ENCODE measurements at places on chromosomes 2 and 18.
A peak's percentile ranks its signal among the peaks of the same experiment; 100 is the strongest.

- DNase-seq = no peak
Measured at GRCh38 chr2:186347472-186347871, 138.6 kb upstream of the ZC3H15 start.

- no peak for DNase-seq
Measured at GRCh38 chr2:17805166-17805565, 11.1 kb upstream of the MSGN1 start.

DNA sequence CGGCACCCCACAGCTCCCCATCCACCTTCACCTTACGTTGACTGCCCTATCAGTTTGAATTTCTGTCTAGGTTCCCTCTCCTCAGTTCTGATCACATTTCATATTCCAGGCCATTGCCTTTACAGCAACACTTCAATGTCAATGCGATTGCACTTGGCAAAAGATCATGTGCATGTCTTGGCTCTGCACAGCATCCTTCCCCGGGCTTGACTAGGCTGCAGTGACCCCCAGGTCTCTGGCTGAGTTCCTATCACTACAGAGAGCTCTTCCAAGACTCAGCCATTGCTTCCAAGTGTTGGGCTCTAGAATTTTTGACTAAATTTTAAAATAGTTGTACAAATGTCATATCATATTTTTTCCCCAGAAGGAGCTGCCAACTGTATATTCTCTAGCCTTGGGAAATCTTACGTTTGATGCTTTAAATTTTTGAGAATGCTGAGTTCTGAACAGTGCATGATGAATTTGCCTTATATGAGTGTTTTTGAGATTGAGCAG is 103.8 kb upstream of the NEDD4L start:
- no peak for DNase-seq

- no peak for DNase-seq
Measured at GRCh38 chr2:40564184-40564583, 112.3 kb upstream of the SLC8A1 start.

GRCh38 chr2:96097951-96098823 is 18.2 kb downstream of the ADRA2B start:
- no peak for DNase-seq

- DNase-seq = no peak
Measured at GRCh38 chr18:70499218-70499691, 210.4 kb downstream of the SOCS6 start.

DNA sequence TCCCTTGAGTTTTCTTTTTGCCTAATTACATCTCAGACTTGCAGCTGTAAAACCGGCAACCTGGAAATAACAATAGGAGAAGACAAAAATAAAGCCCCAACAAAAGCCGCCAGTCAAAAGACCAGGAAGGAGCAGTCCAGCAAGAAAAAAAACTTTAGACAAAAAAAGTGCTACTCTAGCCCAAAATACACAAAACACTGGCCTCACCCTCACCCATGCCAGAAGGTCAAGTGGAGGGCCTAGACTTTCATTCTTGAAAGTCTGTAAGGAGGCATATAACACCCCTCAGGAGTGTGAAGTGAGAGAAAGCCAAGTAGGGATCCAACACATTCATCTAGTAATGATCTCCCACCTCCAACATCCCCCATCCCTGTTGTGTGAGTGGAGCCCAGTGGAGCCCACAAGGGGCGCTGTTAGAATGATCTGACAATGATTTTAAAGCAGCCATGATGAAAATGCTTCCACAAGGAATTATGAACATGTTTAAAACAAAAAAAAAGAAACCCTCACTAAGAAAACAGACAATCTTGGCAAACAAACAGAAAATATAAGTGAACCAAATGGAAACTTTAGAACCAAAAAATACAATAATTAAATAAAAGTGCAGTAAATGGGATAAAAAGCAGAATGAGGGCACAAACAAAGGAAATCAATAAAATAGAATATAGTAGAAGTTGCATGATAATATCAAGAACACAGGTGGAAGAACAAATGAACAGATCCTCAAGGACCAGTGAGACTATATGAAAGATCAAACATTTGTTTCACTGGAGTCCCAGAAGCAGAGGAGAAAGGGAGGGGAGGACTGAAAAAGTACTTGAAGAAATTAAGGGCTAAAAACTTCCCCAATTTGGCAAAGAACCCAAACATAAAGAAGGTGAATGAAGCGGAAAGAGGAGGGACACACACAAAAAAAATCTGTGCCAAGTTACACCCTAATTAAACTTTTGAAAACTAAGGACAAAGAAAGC is 23.9 kb downstream of the SESTD1 start:
- no peak for DNase-seq

GRCh38 chr2:25825238-25825637 is 53.0 kb downstream of the ASXL2 start:
- DNase-seq = no peak

- DNase-seq = no peak
Measured at GRCh38 chr2:148876595-148877402, 1.8 kb downstream of the KIF5C start.

- no peak for DNase-seq
Measured at GRCh38 chr2:215594766-215595165, 158.9 kb upstream of the FN1 start.

DNA sequence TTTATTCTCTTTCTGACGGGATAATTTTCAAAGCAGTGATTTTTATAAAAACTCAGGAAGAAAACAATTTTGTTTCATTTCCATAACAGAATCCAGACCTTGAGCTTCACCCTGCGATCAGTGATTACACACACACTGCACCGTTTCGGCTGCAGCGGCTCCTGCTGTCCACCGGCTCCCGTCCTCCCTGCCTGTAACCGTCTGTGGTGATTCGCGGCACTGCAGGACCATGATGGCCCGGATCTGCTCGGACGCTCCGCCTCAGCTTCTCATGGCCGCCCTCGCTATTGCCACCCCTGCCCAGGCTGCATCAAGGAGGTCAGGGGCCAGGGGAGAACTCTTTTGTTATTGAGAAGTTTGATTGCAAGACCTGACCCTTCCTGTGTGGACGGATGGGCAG is 246.1 kb downstream of the TWIST2 start:
- DNase-seq = peak; percentile 43

- DNase-seq = no peak
Measured at GRCh38 chr2:236754271-236754944, 184.8 kb downstream of the ACKR3 start.

DNA sequence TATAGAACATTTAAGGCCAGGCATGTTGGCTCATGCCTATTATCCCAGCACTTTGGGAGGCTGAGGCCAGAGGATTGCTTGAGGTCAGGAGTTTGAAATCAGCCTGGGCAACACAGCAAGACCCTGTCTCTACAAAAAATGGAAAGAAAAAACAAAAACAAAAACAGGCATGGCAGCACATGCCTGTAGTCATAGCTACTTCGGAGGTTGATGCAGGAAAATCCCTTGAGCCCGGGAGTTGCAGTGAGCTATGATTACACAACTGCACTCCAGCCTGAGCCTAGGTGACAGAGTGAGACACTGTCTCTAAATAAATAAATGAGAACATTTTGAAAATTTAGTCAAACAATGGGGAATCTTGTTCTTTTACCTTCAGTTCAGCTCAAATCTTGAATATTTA is 12.1 kb upstream of the YES1 start:
- DNase-seq = no peak

GRCh38 chr18:50189160-50189559 is 5.8 kb downstream of the MYO5B start:
- no peak for DNase-seq

GRCh38 chr2:117917223-117917917 is 96.5 kb downstream of the CCDC93 start:
- no peak for DNase-seq

DNA sequence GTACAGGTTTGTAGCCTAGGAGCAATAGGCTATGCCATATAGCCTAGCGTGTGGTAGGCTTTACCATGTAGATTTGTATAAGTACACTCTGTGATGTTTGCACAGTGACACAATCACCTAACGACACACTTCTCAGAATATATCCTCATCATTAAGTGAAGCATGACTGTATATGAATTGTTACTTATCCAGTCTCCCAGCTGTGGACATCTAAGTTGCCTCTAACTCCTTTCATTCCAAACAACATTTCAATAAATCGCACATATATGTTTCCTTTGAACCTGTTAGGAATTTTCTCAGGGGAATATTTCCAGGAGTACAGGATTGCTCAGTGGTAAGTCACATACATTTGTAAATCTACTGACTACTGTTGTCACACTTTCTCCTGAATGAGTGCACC is 90.0 kb downstream of the ARHGAP15 start:
- DNase-seq = no peak

- DNase-seq = no peak
Measured at GRCh38 chr2:15814403-15814802, 125.9 kb upstream of the MYCN start.

GRCh38 chr2:160347269-160347863 is 146.2 kb downstream of the RBMS1 start:
- DNase-seq = peak; percentile 52

GRCh38 chr18:53861185-53861584 is 363.3 kb downstream of the MBD2 start:
- DNase-seq = no peak

DNA sequence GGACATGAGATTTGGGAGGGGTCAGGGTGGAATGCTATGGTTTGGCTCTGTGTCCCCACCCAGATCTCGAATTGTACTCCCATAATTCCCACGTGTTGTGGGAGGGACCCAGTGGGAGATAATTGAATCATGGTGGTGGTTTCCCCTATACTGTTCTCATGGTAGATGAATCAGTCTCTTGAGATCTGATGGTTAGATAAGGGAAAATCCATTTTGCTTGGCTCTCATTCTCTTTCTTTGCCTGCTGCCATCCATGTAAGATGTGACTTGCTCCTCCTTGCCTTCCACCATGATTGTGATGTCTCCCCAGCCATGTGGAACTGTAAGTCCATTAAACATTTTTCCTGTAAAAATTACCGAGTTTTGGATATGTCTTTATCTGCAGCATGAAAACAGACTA is 80.9 kb upstream of the GALNT5 start:
- no peak for DNase-seq

DNA sequence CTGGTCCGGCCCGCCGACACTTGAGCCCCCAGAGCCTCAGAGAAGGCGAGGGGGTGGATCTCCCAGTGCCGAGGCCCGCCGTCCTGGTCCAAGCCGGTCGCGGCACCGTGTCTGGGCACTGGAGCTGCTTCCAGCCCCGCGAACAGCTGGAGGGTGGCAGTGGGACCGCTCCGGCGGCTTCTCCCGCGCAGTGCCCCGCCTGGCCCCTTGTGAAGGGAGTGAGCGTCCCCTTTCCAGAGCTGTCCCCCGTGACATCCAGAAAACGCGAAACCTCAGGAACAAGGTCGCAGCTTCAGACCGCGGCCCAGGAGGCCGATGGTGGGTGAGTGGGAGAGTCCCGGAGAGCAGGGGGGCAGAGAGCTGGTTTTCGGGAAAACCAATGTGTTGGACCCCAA is 579 bp upstream of the EMX1 start:
- no peak for DNase-seq

- DNase-seq = no peak
Measured at GRCh38 chr18:35753306-35753910, 171.9 kb downstream of the GALNT1 start.

DNA sequence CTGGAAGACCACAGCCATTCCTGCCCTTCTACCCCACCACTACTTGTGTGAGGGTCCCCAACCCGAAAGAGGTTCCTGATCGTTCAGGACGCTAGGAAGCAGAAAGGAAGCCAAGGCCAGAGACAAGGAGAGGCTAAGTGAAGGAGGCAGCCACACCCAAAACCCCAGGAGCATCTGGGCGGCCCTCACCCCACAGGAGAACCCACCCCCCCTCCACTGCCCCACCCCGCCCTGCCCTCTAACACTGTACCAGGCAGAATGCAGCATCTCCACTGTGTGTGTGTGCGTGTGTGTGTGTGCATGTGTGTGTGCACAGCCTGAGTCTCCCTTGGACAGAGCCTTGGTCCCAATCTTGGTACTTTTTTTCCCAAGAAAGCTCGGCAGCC is 207.5 kb upstream of the HAAO start:
- DNase-seq = no peak

DNA sequence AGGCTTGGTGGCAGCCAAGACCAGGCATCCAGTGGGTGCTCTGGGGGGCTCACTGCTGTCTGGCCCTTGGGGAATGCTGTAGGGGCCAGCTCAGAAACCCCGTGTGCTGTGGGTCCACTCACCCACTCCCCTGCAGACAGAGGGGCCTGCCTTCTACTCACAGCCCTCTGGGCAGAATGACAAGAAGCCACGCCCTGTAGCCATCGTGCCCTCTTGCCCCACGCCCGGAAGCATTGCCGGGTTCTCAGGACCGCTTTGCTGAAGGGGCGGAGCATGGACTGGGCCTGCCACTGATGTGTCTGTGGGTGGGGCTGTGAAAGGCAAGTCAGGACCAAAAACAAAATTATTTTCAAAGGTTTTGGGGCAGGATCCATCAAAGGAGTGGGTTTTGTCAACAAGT is 27.8 kb downstream of the GLI2 start:
- DNase-seq = peak; percentile 41

DNA sequence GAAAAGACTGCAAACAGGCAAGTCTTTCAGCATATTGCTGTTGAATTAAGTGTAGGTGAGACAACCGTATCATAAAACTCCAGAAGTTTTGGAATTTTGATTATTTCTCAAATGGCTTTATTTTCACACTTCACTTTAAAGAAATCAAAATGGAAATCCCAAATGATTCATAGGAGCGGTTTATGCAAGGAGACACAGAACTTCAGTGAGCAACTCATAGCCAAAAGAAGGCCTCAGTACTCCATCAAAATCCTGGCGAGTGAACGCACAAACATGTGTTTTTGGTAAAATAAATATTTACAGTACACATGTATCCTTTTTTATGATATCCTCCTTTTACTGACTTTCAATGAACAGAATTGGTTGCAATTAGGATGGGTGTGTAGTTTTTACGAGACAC is 140.4 kb upstream of the APCDD1 start:
- peak; percentile 39 for DNase-seq

DNA sequence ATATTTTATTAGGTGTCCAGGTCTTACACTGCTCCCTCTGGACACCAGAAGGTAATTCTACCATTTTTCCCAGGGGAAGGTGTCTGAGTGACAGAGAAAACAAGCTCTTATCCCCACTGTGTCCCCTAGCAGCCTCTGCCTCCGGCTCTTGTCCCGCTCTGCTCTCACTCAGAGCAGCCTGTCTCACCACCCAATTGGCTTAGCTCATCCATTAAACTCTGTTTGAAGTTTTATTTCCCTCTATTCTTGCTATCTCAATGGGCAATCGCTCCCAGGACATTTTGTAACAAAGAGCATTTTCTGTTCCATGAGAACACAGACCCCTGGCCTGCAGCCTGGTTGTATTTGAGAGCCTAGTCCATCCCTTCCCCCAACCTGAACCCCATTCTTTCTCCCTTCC is 90.6 kb upstream of the LDAH start:
- DNase-seq = no peak

- no peak for DNase-seq
Measured at GRCh38 chr2:43273529-43273928, 47.1 kb upstream of the ZFP36L2 start.

GRCh38 chr2:53235836-53236582 is 531.6 kb upstream of the CHAC2 start:
- no peak for DNase-seq

DNA sequence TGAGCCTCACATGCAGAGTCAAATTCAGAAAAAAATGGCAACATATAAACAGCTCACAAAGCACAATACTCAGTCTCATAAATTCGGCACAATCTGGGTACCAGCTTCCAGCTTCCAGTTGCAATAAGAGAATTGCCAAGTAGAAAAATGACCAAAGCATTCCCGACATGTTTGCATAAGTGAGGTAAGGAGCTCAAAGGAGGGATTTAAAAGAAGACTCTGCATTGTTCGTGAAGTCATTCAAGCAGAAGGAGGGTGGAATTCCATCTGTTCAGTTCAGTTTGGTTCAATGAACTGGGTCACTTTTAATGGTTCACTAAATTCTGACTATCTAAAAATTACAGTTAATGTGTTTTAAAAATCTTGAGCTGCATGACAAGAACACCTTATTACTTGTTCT is 106.7 kb upstream of the KLHL14 start:
- no peak for DNase-seq
